ENCODE measurements at places on chromosomes 1 and 21.

GRCh38 chr1:244113532-244114320 is 62.6 kb downstream of the ZBTB18 start:
- no peak for DNase-seq

DNA sequence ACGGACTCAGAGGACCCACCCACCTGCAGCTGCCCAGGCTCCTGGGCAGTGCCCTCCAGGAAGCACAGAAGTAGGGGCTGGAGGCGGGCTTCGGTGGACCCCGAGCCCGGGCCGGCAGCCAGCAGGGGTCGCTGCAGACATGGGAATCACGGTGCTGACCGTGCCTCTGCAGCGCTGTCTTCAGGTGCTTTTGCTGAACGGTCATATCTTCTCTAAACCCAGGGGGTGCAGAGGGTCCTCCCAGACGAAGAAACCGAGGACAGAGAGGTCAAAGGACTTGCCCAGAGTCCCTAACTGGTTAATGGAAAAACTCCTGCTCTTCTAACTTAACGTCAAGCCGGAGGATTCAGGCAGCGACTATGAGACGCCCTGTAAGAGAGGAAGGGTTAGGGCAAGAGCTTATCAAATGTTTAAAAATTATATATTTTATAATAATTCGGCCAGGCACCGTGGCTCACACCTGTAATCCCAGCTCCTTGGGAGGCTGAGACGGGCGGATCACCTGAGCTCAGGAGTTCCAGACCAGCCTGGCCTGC is 21.5 kb upstream of the LEFTY2 start:
- peak; percentile 47 for DNase-seq

DNA sequence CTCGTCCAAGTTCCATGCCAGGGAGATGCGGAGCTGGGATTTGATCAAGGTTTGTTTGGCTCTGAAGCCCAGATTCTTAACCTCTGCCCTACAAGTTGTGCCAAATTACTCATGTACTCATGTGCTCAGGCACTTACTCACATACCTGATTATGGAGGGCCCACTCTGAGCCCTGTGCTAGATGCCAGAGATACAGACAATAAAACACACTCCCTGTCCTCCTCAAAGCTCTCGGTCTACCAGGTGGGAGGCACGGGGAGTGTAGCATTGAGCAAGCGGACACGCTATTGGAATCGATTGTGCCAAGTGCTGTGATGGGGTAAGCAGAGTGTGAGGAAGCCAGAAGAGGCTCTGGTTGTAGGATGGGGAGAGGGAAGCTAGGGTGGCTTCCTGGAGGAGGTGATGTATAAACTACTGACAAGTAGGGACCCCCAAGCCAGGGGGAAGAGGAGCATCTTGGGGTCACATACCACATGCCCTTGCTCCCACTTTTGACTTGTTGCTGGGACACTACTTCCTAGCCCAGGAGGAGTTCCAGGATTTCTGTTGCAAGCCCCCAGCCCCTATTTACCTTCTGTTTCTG is 49.8 kb upstream of the IFNLR1 start:
- DNase-seq: no peak

- no peak for DNase-seq
These were observed 9.3 kb downstream of the SLC19A1 start for GRCh38 chr21:45532826-45533360.

GRCh38 chr1:205077934-205078311 is 6.3 kb downstream of the TMEM81 start:
- DNase-seq: no peak

- no peak for DNase-seq
These were observed 24.3 kb downstream of the H3-3A start for GRCh38 chr1:226086776-226087175.

- no peak for DNase-seq
These were observed 165.6 kb downstream of the DSCAM start for GRCh38 chr21:40681164-40681859.

- DNase-seq: peak; percentile 7
These were observed 8.2 kb upstream of the SMCP start for GRCh38 chr1:152869808-152870419.

DNA sequence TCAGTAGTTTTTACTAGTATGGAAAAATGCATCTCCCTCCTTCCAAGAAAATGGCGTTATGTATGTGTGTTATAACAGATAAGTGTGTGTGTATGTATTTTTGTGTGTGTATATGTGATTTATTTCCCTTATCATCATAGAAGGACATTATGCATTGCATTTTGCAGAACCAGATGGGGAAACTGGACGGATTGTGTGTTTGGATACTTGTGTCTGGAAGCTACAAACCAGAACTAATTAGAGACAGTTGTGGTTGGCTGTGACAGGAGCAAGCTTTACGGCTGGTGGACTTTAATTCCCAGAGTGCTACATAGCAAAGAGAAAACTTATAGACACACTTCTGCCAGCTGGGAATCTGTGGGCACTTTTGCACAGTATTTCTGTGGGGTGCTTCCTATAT is 162.5 kb downstream of the RWDD3 start:
- DNase-seq: no peak

DNA sequence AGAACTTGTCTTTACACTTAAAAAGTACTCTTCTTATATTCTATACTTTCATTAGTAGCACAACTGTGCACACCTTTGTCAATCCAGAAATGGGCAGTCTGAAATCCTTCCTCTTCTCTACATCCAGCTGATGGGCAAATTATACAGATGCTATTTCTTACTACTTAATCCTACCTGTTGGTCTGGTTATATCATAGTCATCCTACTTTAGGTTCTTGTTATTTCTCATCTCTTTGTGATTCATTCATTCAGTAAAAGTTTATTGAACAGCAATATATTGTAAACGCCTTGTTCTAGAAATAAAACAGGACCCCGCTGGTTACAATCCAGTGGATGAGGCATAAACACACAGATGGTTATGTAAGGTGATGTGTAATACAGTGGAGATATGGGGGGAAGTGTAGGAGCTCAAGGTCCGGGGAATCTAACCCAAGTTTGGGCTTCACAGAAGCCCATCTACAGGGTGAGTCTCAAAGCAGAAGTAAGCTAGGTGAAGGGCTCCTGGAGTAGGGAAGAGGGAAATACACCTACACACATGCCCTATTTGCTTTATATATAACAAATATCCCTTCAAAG is 11.8 kb upstream of the FUBP1 start:
- no peak for DNase-seq

DNA sequence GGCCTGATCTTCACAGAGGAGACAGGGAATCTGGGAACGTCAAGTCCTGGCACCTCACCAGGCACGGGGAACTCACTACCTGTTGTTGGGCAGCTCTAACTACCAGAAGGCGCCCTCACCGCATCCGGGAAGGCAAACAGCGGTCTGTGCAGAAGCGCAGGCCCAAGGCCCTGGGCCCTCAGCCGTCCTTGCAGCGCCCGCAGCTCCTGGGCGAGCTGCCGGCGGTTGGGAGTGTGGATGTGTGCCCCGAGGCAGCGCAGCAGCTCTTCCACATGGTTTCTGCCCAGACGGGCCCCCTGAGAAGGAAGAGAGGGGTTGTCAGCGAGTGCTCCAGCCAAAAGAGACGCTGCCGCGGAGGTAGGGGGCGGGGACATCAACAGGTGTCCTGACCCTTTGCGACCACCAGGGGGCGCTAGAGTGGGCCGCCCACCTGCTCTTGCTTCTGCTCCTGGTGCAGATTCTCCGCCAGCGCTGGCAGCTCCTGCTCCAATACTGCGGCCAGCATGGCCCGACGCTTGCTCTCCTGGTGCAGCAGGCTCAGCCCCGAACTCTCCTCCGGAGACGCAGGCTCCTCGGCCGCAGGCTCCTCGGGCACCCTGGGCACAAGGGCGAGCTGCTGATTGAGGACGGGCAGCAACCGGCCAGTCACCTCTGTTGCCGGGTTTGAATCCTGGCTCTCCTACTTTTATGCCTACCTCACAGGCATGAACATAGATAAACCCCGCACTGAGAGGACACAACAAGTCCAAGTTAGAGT is 9.3 kb downstream of the MAP3K6 start:
- peak; percentile 76 for DNase-seq

- DNase-seq: no peak
These were observed 33.3 kb downstream of the KLHDC7A start for GRCh38 chr1:18513995-18514394.

DNA sequence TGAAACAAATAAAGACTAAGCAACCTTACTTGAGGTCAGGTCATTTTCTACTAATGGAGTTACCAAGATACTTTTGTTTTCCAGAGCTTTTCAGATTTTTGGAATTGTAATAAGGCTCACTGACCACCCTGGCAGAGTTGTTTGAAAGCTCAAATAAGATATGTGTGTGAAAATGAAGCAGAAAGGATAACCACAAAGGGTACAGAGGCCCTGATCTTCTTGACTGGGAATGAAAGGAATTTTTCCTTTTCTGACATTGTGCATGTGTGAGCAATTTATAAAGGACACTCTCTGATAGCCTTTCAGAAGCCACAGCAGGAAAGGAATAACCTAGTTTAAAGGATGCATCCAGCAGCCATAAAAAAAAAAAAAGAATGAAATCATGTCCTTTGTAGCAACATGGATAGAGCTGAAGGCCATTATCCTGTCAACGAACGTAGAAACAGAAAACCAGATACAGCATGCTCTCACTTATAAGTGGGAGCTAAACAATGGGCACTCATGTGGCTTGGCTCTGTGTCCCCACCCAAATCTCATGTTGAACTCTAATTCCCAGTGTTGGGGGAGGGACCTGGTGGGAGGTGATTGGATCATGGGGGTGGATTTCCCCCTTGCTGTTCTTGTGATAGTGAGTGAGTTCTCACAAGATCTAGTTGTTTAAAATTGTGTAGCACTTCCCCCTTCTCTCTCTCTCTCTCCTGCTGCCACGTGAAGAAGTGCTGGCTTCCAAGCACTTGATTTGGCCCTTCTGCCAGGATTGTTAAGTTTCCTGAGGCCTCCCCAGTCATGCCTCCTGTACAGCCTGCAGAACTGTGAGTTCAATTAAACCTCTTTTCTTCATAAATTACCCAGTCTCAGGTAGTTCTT is 3.1 kb upstream of the SRP9 start:
- DNase-seq: no peak

- no peak for DNase-seq
These were observed 20.5 kb upstream of the THRAP3 start for GRCh38 chr1:36203554-36204346.

GRCh38 chr1:26696654-26697430 is 1.0 kb downstream of the ARID1A start:
- peak; percentile 20 for DNase-seq

DNA sequence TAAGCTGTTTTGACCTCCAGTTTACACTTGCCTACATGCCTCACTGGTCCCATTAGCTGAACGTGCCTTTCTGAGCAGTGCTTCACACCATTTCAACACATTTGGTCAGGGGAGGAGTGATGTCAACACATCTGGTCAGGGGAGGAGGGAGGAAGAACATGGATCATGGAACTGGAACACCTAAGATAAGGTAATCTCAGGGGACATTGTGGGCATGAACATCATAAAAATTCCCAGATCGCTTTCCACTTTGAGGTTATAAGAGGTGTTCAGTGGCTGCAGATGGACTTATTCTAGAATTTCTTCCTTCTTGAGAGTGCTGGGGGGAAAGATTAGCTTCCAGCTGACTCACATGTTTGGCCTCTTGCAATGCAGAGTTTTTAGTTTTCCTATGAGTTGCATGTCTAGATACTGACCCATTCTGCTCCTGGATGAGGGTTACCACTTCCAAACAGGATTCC is 2.0 kb downstream of the QSOX1 start:
- DNase-seq: no peak

GRCh38 chr21:25518491-25518911 is 88.8 kb downstream of the MRPL39 start:
- DNase-seq: no peak

- DNase-seq: no peak
These were observed at the start of gene LYPD8 for GRCh38 chr1:248755517-248755916. Gene LYPD8 (minus strand): TSS chr1:248755759. CDS start chr1:248751081, 4,678 bp downstream.

DNA sequence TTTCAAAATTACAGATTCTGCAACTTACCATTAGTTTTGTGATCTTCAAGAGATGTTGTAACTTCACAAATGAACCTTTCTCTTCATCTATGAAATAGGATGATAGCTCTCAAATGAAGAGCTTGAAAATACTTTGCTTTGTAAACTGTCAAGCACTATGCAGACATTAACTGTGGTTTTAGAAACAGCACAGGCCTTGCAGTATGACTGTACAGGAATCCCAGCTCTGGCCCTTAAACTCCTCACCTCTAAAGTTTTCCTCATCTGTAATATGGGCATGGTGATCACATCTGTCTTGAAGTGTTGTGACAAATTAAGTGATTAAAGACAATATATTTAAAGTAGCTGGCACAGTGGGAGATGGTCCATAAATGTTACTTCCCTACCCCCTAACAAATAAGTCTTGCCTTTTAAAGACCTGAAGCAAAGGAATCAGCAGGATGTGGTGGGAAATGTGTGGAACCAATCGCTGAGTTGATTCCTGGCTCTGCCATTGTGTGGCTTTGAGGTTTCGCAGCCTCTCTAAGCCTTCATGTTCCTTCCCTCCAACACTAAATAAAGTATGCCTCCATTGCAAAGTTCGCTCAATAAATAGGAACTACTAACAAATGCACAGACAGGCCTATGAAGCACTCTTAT is 5.5 kb upstream of the PTP4A2 start:
- no peak for DNase-seq

- DNase-seq: no peak
These were observed 5.5 kb downstream of the TRABD2B start for GRCh38 chr1:47991673-47992072.

DNA sequence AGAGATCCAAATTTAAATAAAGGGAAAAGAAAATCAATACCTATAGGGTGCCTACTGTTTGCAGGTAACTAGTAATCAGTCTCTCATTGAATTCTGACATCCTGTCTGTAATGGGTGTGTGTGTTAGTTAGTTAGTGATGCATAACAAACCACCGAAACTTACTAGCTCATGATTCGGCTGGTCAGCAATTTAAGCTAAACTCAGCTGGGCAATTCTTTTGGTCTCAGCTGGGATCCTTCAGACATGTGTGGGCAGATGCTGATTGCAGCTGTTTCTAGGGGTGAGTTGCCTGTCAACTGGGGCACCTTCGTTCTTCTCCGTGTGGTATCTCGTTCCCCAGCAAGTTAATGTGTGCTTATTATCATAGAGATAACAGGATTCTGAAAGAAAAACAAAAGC is 40.2 kb upstream of the ZNF124 start:
- no peak for DNase-seq

DNA sequence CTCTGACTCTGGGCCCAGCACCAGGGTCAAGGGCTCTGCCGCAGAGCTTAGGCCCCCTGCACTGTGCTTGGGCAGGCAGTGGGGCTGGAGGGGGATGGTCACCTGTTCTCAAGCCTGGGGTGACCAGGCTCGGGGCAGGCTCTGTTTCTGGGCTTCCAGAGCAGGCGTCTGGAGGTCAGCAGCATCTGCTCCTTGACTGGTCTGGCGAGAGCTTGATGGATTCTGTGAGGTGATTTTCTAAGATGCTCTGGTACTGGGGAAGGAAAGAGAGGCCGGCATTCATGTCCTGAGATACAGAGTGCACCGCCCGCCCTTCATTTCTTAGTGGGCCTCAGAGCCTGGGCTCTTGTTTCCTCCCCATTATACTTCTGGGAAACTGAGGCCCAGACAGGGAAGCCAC is 24.5 kb downstream of the RAB7B start:
- no peak for DNase-seq

GRCh38 chr1:239428120-239428710 is 41.8 kb downstream of the CHRM3 start:
- no peak for DNase-seq

- no peak for DNase-seq
These were observed 40.8 kb downstream of the GLUL start for GRCh38 chr1:182350839-182351238.

Data from activated naive CD4-positive, alpha-beta T cell (primary cell).